ENCODE measurements at places on chromosomes 1 and 21. TPM values are rescaled to one million over a fixed set of nuclear protein-coding genes. Genes with fewer than 3 reads are reported as not detected.

GRCh38 chr1:53592521-53592982 lies 133.4 kb downstream of the DMRTB1 start:
- DNase-seq, result no peak

DNA sequence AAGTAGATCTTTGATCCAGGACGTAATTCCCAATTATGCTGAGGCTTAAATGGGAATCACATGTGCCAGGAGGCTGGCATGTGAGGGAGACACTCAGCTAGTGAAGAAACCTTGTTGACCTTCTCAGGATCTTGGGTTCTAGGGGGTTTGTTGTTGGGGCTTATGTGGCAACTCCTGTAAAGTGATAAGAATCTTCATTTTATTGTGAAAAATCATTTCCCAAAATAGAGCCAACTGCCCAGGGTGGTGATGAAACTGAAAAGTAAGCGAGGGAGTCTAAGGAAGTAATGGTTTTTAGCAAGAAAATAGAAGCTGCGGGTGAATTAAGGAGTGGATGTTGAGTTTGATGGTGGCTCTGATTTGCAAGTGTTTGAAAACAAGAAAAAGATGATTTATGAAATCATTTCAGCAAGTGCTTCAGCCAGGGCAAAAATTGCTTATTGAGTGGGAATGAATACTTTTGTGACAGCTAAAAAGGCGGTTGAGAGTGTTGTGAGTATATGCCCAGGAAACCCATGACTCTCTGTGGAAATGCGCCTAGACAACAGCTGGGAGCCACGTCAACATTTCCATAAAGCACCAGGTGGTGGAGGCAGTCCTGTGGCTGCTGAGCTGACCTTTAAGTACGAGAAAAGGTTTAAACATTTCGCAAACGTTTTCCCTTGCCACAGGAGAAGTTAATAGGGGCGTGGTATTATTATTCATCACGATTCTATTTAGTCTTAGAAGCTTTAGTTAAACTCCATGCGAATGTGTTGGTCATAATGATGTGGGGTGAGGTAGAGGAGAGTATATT lies 102.7 kb downstream of the HMGB4 start:
- no peak for DNase-seq

DNA sequence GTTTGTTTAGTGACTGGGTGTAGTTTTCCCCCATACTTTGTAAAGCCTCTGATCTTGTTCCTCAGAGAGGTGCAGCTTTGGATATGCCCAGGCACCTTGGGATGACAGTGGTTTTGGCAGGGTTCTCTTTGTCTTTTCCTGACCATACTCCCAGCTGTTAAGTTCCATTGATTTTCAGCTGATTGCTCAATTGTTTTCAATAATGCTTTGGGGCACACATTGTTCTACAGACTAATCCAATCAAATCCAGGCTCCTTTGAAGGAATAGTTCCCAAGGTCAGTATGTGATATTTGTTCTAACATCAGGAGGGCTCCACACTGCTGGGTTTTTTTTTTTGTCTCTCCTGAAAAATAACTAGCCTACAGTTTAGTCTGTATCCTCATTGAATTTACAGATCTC lies 24.8 kb downstream of the PPP2R5A start:
- DNase-seq, result no peak

GRCh38 chr1:109478806-109479205 lies 4.9 kb upstream of the ATXN7L2 start:
- no peak for DNase-seq

DNA sequence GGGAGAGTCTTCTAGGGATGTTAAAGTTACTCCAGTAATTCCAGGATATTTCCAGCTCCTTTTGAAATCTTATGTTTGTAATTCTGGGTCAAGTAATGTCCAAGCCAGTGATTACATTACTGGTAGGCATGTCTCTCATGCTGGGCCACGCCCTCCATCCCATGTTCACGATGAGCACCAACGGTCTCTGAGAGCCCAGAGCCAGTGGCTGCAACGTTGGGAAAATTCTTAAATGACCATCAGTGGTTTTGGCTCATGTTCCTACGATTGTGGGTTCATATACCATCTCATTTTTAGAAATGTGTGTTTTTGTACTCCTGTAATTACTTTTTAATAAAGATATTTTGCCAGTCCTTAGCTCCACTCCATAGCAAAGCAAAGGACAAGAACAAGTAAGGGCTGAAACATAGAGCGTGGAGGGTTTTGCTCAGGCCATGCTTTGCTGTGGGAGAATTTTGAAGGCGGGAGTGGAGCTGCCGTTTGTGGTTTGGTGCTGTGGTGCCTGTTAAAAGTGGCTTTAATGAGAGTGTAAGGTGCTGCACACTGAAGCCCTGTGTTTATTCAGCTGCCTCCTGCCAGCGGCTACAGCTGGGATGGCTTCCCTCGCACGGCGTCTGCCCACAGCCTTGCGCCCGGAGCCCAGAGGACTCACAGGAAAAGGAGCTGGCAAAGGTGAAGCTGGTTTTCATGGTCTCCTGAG lies 28.9 kb downstream of the VANGL1 start:
- no peak for DNase-seq

GRCh38 chr1:46446646-46447498 lies 42.8 kb upstream of the DMBX1 start:
- peak; percentile 87 for DNase-seq

DNA sequence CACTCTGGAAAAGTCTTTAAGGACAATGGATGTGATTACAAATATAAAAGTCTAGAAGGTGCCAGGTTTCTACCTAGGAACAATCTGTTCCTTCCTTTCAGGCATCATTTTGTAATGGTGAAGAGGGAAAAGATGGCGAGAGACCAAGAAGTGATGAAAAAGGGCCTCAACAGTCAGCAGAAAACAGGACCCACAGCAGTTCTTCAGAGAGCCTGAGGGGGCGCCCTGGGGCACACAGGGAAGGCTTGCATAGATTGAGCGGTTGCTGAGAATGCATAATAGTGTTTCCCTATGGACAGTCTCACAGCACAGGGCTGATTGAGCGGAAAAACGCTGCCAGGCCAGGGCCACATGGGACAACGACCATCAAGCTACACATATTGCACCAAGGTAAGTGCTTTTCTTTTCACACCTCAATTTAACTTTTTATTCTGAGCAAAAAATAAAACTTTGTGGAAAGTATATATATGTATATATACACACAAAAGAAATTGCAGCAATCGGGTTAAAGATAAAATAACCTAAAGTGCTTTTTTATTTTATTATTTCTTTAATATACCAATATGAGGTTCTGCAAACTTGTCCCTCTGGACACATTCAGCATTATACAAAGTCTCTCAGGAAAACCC lies 3.1 kb upstream of the YRDC start:
- DNase-seq, result peak; percentile 63

GRCh38 chr1:94874423-94874822 lies 52.5 kb downstream of the CNN3 start:
- DNase-seq, result no peak

- DNase-seq, result no peak
Measured at GRCh38 chr1:189936861-189937260, 540.8 kb downstream of the BRINP3 start.

- DNase-seq, result no peak
Measured at GRCh38 chr1:71660411-71660810, 579.6 kb upstream of the ZRANB2 start.

GRCh38 chr1:207031016-207031415 lies 1.5 kb downstream of the C1orf116 start:
- no peak for DNase-seq

GRCh38 chr1:46820560-46821060 lies 21.8 kb downstream of the CYP4B1 start:
- no peak for DNase-seq

DNA sequence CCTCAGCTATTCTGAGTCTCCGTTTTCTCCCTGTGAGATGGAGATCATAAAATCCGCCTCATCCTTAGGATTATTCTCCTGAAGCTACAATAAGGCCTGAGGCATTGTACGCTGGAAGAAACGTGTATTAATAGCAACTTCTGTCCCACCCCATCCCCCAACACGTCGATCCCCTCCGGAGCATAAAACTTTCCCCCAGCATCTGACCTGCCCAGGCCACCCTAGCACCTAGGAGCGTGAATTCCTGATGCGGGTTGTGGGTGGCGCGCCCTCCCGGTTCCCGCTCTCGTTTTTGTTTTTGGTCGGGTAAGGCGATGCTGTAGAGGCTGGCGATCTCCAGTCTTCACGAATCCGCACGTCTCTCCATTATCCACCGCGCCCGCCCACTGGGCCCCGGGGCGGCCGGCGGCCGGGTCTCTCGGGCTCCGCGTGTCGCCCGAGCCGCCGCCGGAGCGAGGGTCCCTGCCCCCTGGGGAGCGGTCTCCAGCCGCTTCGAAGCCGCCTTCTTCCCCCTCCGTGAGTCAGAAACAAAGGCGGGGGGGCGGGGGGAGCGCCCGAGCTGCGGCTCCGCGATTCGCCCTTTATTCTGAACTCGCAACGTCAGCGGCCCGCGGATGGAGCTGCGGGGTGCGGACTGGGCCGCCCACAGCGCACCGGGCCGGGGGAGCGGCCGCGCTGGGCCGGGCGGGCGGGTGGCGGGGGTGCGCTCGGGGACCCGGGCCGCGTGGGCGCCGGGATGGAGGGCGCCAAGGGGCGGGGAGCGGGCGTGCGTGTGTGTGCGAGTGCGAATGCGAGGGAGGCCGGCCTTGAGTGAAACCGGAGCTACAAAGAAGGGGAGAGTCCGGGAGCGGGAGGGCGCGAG lies at the start of gene PLEKHO1:
TSS of gene PLEKHO1 (plus strand) at position 646 of the 862 bp plus-strand sequence. CDS start 342 bp downstream, outside the sequence.
- DNase-seq, result peak; percentile 91

DNA sequence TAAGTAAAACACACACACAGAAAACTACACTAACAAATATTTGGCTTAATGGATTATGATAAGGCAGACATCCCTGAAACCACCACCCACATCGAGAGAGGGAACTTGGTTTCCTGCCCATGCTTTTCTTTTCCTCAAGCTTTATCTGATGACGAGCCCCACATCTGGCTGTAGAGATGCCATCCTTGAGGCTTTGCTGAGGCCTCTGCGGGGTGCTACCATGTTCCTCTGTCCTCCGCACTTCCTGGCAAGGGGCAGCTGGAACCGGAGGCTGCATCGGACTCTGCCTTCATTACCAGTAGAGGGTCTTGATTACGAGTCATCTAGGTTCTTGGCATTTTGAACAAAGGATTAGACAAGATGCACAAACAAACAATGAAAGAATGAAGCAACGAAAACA lies 21.7 kb upstream of the C1orf174 start:
- no peak for DNase-seq

GRCh38 chr1:197391303-197392226 lies 123.5 kb downstream of the CRB1 start:
- DNase-seq, result no peak

GRCh38 chr1:231694075-231694431 lies 67.5 kb downstream of the DISC1 start:
- DNase-seq, result peak; percentile 77

- no peak for DNase-seq
Measured at GRCh38 chr1:31763671-31764311, 349 bp downstream of the ADGRB2 start.

- no peak for DNase-seq
Measured at GRCh38 chr1:67721650-67722291, 36.8 kb downstream of the GADD45A start.

DNA sequence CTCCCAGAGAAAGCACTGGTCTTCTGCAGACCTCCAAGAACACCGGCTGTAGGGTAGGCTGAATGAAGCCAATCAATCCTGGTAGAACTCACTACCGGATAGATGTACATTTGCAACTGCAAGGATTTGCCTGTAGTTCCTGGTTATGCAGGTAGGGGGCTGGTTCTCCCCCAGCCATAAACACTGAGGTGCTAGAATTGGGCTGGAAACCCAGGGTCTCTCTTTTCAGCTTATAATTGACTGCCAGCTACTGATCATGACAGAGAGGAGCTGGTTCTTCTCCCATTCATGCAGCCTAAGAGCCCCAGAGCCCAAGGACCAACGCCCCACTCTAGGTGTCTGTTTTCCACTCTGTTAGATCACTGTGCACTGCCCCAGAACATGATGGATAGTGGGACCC lies 21.5 kb upstream of the MTARC2 start:
- no peak for DNase-seq

DNA sequence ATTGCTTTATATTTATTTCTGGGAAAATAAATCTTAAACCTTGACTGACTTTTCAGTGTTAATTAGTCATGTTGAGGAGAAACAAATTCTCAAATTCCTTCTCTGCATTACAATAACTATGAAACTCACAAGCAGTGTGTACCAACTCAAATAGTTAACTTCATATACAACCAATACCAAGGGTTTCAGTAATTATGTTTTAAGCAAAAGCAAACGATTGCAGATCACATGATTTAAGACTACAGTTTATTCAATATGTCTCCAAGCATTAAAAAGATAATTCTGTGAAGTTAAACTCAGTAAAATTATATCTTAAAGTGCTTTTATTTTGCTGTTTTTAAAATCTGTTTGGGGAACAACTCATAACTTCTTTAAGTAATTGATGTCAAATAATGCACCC lies 28.6 kb downstream of the PCSK9 start:
- no peak for DNase-seq

GRCh38 chr1:36350659-36351226 lies 27.3 kb upstream of the EVA1B start:
- peak; percentile 53 for DNase-seq

GRCh38 chr1:8862528-8862927 lies 16.0 kb downstream of the ENO1 start:
- DNase-seq, result no peak

GRCh38 chr1:65189576-65190115 lies 41.6 kb downstream of the AK4 start:
- no peak for DNase-seq

DNA sequence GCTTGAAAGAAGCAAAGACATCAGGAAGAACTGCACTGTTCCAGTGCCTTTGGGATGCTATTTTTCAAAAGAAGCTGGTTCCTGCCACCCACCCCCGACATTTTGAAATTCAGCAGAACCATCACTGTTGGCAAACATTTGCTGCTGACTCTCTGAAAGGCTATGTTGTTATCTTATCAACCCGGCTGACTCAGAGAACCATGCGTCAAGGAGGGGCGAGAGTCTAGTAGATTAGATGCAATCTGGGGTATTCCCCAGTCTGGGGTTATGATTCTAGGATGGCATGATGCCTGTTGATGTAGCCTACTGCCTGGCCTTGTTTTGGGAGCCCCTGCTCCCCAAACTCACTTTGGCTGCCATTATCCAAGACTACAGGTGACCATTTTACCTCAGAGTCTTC lies 267.8 kb upstream of the RUNX1 start:
- no peak for DNase-seq

DNA sequence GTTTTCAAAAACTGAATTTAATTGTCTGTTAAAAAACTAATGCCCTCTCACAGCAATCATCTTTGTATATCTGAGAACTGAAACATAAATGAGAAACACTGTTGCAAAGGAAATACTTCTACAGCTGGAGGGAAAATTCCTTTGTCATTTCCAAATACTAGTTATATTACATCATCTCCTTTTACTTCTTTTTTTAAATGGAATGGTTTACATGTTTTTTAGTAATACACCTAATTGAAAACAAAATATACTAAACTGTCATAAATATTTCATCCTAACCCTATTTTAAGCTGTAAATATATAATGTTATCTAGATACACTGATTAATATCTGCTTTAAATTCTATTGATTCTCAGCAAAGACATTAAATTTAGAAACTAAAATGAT lies 19.1 kb downstream of the CDC42BPA start:
- DNase-seq, result no peak

The SDC3 gene
- 19.6 TPM for total RNA-seq

The CR1L gene
- total RNA-seq, result not detected

The HSPB7 gene
- 3,996 TPM for total RNA-seq

The GNAT2 gene
- not detected for total RNA-seq

The DPT gene
- total RNA-seq, result 35.3 TPM

The TNFRSF18 gene
- total RNA-seq, result 0.32 TPM

The CREB3L4 gene
- 5.0 TPM for total RNA-seq

The LEMD1 gene
- not detected for total RNA-seq

The LGR6 gene
- 2.9 TPM for total RNA-seq

The GPR157 gene
- total RNA-seq, result 42.2 TPM

The SELENBP1 gene
- 99.1 TPM for total RNA-seq

The KIAA1614 gene
- 7.0 TPM for total RNA-seq

The GPR37L1 gene
- total RNA-seq, result 0.07 TPM

The C21orf58 gene
- total RNA-seq, result 1.2 TPM

The TMEM234 gene
- 7.4 TPM for total RNA-seq
